NCI-H1092 treated with DMSO at 0.1 percent for 48 hours (cell line): ENCODE measurements at places on chromosomes 3 and 15.

GRCh38 chr3:56997675-56998074 lies 62.8 kb upstream of the SPATA12 start:
- DNase-seq: no peak

- peak; percentile 31 for DNase-seq
These were observed 22.9 kb upstream of the PLXNA1 start for GRCh38 chr3:126959921-126960603.

DNA sequence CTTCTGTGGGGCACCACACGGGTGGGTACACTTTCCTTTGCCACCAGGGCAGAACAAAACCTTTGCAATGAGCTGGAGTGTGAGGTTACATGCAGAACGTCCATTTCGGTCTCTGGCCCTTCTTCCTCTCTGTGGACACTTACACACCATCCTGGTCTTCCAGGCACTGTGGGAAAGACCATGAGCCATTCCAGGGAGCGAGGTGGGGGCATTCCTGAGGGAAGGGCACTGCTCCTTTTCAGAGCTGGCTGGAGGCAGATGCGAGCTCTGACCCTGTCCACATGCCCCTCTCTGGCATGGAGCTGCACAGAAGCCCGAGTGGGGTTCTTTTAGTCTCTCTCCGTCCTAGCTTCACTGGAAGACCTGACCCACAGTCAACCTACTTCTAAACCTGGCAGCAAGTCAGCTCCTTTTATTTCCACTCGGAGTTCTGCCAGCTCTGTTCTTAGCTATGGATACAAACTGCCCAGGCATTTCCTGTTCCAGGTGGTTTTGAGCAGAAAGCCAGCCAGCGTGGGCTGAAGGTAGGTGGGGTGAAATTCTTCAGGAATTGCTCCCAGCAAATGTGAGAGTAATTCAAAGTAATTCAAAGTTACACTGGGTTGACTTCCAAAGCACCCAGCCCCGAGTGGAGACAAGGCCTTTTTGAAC lies 281.4 kb downstream of the ADAMTS17 start:
- peak; percentile 19 for DNase-seq

- DNase-seq: peak; percentile 27
These were observed 112.7 kb downstream of the RAB11A start for GRCh38 chr15:65981837-65982626.

DNA sequence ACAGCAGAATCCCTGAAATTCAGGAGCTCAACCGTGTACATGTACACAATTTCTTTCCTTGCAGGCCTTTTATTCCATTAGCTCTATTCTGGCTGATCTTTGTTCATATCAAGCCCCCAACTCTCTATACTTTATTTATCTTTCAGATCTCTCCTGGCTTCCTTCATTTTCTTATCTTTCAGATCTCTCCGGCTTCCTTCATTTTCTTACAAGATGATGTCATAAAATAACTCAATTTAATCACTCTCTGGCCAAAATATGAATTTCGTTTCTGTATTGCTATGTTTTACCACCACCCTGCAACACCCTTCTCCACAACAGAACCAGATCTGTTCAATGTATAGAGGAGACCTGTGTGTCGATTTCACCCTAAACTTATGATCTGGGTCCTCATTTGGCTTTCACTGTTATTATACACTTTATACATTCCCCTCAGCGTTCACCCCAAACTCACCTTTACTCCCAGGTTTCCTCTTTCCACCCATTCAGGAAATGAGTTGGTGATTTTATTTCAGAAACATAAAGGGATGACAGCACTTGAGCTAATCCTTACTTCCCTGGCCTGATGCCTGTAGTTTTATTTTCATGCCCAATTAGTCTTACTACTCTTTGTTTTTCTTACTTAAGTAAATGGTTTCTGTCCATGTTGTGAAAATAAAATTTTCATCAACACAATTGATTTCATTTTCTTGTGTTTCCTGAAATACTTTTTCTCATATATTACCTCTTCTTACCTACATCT lies 195.5 kb downstream of the BCHE start:
- DNase-seq: no peak

- DNase-seq: no peak
These were observed 1.7 kb downstream of the B3GNT5 start for GRCh38 chr3:183254487-183255347.

DNA sequence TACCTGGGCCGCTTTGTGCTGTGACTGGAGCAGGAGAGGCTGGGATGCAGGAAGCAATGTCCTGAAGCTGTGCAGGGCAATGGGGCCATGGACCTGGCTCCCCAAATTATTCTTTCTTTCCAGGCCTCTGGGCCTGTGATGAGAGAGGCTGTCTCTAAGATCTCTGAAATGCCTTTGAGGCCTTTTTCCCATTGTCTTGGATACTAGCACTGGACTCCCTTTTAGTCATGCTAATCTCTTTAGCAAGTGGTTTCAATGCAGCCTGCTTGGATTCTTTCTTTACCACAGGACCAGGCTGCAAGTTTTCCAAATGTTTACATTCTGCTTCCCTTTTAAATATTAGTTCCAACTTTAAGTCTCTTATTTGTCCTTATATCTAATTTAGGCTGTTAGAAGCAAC lies 64.8 kb upstream of the SGO1 start:
- no peak for DNase-seq

- DNase-seq: no peak
These were observed 204.5 kb downstream of the XXYLT1 start for GRCh38 chr3:195066441-195066841.

DNA sequence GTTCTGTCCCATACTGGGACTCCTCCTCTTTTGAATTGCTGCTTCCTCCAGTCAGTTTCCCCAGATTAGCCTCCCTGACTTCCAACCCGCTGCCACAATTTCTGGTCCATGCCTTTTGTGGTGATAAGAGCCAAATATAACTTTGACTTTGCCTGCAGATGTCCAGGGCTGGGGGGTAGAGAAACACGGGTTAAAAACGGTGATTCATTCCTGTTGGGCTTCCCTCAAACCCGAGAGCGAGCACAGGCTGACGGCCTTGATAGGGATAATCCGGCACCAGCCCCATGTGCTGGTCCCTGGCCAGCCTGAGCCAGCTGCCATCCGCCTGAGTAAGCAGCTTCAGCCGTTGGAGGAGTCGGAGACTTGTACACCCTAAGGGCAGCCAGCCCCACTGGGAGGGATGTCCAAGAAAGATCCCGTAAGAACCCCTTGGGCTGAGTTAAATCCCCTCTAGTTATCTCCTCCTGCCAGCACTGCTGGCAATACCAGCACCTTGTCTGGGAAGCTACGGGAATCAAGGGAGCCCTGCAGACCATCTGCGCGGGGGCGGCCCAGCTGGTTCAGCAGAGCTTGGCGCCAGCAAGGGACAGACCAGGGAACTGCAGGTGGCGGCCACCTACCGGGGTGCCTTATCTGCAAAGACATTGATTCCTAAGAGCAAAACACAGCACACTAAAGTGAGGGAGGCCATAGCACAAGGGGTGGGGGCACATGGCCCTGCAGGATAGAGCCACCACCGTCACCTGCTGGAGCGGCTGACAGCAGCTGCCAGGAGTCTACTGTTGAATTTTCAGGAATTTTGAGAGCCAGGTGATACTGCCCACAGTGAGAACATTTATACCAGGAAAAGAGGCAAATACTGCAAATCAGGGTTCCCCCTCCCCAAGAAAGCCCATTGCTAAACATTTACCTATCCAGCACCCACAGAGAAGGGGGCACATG lies 18.1 kb downstream of the CSPG4 start:
- DNase-seq: peak; percentile 65
